ENCODE measurements at places on chromosomes 11 and 22.
A peak's percentile ranks its signal among the peaks of the same experiment; 100 is the strongest.

DNA sequence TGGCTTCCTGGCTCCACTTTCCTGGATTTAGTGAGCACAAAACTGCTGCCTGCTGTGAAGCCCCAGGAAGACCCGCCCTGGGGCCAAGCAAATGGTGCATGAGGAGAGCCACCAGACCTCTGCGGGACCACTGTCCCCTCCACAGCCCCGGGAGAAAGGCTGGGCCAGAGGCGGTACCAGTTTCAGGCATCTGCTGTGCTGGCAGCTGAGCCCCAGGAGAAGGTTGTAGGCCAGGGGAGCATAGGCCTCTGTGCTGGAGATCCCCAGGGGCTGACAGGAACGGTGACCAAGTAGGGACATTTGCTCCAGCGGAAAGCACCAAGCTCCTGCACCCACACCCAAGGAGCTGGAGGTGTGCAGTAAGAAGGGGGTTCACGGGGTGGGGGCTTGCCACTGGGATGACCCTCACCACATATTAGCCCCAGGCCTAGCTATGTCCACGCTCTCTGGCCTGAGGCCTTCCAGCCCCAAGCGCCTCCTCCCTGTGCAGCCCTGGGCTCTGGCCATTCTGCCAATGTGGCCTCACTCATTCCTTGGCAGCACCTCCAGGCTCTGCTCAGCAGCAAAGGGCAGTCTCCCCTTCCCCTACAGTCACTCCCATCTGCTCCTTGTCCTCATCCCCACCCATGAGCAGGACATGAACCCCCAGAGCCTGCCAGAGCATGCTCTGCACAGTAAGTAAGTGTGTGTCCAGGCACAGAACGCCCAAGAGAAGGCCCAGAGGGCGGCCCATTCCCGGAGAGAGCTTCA lies 24.0 kb upstream of the COMT start:
- no peak for DNase-seq

- no peak for DNase-seq
Observed at GRCh38 chr11:122305426-122306320, 189.7 kb upstream of the BLID start.

- no peak for DNase-seq
Observed at GRCh38 chr11:85718991-85719807, 33.2 kb upstream of the CCDC89 start.

- DNase-seq = peak; percentile 9
Observed at GRCh38 chr11:89442801-89443200, 48.4 kb downstream of the NOX4 start.

Measured in NCI-H2081 (cell line).